ENCODE measurements at places on chromosomes 7 and 10.

- no peak for DNase-seq
Measured at GRCh38 chr7:34747176-34747781, 89.3 kb downstream of the NPSR1 start.

DNA sequence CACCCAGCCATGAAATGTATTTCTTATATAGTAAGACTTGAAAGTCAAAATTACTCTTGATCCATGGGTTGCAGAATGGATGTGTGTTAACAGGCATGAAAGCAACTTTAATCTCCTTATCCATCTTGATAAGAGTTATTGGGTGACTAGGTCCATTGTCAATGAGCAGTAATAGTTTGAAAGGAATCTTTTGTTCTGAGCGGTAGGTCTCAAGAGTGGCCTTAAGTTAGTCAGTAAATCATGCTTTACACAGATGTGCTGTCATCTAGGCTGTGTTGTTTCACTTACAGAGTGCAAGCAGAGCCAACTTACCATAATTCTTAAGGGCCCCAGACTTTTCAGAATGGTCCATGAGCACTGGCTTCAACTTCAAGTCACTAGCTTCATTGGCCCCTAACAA is 51.2 kb downstream of the KIAA1549 start:
- no peak for DNase-seq

DNA sequence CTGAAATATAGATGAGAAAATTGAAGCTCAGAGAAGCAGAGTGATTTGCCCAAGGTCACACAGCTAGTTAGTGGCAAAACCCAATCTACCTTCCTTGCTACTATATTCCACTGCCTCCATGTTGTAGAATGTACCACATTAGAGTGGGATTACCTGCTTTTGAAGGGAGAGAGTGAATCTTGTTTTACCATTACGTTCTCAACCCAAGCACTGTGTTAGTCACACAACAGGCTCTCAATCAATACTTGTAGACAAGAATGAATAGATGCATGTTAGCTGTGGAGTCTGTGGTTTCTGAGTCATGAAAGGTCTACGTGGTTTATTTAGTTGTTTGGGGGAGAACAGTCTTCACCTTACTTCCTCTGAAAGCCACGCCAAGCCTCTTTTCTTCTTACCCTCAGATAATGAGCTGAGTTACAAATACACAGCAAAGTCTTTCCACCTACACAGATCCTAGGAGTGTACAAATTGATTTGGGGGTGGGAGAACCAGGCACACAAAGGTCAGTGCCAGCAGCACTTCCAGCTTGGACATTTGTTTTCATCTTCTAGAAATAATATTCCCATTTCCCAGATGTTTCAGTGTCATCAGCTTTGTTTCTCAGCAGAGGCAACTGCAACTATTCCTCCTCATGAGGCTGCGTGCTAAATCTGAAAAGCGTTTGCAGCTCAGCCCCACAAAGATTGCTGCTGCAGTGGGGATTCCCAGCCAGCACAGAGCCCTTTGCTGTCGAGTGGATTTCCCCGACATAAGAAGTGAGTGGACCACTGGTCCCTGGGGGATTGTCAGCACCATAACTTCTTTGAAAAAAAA is 71.5 kb upstream of the ADO start:
- peak; percentile 88 for DNase-seq

DNA sequence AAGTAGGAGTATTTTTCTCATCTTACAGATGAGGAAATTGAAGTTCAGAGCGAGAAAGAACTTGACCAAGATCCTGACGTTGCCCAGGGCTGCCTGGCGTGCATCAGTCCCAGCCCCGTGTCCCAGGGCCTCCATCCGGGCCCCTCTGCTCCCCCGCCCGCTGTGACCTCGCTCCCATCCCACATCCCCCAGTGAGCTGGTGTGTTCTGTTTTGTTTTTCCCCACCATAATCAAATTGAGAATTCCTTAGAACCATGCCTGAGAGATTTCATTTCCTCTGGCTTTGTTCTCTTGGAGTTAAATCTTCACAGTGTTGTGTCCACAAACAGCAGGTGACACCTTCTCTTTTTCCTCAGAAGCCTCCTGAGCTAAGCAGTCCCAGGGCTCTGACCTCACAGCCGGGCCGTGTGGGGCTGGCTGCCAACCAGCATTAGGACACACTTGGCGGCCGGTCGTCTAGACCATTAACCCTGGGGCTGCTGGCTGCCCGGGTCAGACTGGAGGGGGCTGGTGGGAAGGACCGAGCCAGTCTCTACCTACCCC is 44.3 kb downstream of the PFKP start:
- no peak for DNase-seq

DNA sequence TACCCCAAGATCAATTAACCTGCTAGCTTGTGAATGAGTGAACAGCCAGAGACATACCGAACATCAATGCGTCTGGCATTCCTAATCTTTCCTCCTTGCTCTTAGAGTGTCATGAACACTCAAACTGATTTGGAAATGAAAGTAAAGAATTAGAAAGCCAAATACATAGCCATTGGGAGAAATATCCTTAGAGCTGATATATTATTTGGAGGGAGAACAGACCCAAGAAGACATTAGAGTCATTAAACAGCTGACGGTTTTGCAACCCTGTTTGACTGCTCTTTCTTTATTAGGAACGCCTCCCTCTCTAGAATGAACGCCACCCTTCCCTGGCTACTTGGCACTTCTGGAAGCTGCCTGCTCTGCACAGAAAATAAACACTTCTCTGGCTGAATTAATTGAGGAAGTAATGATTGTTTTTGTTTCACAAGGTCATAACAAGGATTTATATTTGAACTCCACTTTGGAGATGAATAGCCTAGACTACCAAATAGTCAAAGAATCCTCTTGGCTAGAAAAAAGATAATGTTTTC is 42.8 kb downstream of the CTTNBP2 start:
- DNase-seq = no peak

DNA sequence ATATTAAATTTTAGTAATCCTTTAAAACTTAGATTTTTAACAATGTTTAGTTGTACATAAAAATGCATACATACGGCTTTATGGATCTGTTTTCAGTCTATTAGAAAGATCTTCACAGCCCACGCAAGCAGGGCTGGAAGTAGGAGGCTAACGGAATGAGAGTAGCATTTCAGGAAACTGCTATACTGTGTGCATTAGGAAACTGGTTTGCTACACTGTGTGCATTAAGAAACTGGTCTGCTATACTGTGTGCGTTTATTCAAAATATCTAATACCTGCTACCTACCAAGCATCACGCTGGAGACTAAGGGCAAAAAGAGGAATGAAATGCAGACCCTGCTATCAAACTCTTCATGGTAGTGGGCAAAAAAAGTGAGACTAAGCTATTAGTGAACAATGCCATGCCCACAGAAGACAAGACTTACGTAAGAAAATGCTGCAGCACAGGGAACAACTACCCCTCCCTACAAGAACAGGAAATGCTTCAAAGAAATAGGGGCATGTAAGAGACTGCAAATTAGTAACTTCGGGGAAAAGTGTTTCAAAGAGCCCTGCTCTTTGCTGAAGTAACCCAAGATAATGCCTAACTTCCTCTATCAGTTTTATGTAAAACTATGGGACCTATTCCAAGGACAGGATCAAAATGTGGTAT is 11.3 kb downstream of the RAB11FIP2 start:
- DNase-seq = no peak

DNA sequence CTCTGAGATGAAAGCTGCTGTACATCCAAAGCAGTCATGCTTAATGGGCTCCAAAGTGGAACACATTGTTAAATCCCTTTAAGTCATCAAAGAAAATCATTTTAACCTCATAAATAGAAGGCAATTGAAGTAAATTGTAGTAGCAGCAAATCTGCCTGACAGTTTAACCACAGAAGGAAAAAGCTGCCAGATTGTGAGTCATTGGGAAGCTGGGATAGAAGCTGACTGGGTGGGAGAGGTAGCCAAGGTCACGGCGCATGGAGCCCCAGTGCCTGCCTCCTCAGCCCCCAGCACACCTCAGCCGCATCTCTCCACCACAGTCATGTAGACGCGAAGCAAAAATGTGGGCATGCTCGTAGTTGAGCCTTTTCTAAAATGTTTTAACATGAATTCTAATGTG is 44.0 kb downstream of the TARP start:
- DNase-seq = no peak

- DNase-seq = peak; percentile 68
Measured at GRCh38 chr10:89207801-89208551, 859 bp upstream of the CH25H start.

GRCh38 chr7:64559206-64559605 is 3.7 kb downstream of the ZNF680 start:
- DNase-seq = no peak

- DNase-seq = no peak
Measured at GRCh38 chr7:45236666-45237065, 79.1 kb downstream of the RAMP3 start.

- DNase-seq = no peak
Measured at GRCh38 chr7:115789901-115790300, 240.7 kb downstream of the TFEC start.

DNA sequence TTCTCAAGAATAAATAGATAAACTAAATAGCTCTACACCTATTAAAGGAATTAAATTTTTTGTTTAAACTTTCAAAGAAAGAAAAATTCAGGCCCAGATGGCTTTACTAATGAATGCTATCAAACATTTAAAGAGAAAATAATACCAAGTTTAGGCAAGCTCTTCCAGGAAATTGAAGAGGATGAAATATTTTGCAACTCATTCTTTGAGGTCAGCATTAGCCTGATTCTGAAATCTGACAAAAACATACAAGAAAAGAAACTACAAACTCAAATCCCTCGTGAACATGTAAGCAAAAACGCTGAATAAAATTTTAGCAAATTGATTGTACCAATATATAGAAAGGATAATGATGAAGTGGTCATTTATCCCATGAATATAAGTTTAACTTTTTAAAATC is 93.4 kb downstream of the RTKN2 start:
- DNase-seq = no peak

GRCh38 chr7:30731581-30731980 is 20.4 kb upstream of the INMT start:
- DNase-seq = no peak

DNA sequence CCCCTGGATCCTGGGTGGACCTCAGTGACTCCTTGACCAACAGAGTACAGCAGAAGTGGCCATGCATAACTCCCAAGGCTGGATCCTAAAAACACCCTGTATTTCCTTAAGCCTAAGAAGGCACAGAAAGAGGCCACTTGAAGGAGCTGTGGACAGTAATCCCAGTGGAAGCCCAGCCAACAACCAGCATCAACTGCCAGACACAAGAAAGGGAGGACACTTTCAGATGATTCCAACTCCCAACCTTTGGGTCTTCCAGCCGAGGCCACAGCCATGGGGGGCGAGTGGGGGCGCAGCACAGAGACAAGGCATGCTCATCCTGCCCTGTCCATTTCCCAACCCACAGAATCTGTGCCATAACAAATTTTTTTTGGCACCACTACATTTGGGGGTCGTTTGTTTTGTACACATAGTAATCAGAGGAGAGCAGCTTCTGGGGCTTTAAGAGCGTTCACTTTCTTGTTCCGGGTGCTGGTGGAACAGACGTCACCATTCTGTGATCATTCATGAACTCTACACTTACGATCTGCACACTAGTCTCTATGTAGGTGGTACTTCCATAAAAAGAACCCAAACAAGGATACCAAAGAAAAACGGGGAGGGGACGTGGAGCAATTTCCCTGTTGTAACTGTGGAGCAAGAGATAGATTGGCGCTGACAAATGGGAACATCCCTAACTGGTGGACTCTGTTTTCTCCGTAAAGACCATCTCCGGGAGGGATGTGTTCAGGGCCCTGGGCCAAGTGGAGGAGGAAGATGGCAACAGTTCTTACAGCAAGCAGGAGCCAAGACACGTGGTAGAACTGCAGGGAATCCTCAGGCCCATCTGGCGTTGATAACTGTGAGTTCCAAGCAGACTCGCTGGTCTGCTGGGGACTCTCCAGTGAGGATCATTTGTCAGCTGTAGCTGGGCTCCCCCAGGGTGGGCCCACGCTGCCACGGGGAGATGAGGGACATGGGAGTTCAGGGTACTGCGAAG is 6.0 kb upstream of the SLC29A3 start:
- DNase-seq = no peak

- DNase-seq = no peak
Measured at GRCh38 chr7:47292832-47293309, 289.0 kb downstream of the TNS3 start.

- DNase-seq = no peak
Measured at GRCh38 chr7:137836541-137836940, 10.2 kb downstream of the DGKI start.

DNA sequence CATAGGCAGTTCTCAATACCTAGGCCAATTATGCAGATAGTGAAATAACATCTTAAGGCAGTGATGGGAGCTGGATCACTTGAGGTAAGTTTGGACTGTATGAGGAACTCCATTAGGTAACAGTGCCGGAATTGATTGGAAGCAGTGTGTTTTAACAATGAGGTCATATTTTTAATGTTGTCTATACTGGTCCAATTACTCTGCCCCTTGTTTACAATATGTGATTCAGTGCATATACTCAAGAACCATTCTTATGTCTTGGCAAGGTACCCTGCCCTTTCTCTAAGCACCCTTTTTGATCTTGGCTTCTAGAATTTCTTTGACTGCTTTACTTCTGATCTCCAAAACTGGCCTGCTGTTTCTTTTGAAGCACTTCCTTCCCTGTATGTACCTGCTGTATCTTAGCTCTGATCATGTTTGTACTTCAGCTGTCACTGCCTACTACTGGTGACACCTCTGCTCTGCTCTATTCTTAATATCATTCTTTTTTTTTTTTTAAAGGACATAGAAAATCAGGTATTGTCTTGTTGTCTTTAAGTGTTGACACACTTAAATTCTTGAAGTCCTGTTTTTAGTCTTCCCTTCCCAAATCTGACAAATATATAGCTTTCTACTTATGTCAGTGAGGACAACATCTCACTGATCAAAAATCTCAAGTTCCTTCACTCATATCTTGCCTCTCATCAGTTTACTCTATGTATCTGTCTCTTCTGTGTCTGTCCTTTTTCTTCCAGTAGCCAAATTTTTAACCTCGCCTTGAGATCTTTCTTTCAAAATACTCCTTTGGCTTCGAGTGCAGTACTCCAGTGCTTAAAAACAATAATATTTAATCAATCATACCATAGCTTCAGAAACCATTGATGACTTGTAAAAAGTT is 46.4 kb upstream of the RPA3 start:
- DNase-seq = no peak

DNA sequence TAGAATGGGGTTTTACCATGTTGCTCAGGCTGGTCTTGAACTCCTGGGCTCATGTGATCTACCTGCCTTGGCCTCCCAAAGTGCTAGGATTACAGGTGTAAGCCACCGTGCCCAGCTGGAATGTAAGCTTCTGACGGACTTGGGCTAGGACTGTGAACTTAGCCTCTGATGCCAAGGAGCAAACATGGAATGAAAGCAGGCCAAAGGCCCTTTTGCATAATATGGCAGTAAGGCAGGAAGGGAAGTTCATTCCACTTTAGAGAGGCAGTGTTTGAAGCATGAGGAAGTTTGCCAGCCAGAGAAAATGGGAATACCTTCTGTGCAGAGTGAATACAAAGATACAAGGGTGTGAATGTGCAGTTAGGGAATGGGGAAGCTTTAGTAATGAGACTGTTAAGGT is 20.3 kb downstream of the VCL start:
- DNase-seq = no peak

DNA sequence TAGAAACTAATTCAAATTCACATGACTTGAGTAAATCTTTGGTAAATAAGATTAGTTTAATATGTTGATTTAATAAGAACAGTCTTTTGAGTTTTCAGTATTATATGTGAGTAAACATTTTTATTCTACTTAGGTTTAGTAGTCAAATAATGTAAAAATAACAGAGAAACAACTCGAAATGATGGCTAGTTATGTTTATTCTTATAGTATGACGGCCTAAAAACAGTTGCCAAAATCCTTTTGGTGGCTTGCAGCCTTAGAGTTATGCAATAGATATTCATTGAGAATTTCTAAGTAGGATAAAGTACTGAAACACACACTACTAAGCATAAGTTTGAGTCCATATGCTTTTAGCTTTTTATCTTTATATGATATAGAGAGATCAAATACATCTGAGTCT is 184.8 kb downstream of the GNAI1 start:
- DNase-seq = no peak

All from activated effector memory CD4-positive, alpha-beta T cell treated with anti-CD3 and anti-CD28 coated beads, Interleukin-2, amount 50 U/mL, for 16 hours (primary cell).